Osteocyte (in vitro differentiated cells): ENCODE measurements at places on chromosomes 1 and 21. TPM values are rescaled to one million over a fixed set of nuclear protein-coding genes. Genes with fewer than 3 reads are reported as not detected.

DNA sequence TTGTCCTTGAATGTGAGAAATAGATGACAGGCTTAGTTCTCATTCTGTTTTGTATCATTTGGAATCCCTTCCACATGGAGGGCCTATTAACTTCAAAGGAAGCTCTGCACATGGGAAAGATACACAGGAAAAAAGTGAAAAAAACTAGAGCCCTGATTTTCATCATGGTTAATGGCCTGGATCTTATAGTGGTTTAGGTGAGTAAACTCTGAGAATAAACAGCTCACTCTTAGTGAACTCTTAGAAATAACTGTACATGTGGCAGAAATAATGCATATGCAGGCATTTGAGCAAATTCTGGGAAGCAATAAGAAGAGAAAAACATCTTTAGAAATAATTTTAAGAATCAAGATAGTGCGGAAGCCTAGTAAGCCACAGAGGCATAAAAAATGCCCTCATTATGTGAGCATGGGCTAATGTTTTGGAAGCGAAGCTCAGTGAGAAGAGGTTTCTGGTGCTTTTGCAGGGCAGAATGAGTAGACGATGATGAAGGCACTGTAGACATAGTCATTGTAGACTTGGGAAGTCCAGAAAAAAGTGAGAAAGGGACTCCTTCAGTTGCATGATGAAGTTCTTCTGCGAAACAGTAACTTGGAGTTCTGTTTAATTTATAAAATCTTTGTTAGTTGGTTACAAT lies 279.9 kb downstream of the DNM3 start:
- DNase-seq = no peak

GRCh38 chr21:38306433-38307141 lies 49.8 kb downstream of the KCNJ15 start:
- DNase-seq = no peak

GRCh38 chr1:84174051-84174556 lies 30.0 kb downstream of the PRKACB start:
- no peak for DNase-seq

- no peak for DNase-seq
Observed at GRCh38 chr1:89957107-89957506, 37.8 kb upstream of the ZNF326 start.

Gene MMP23B
- total RNA-seq = 4.8 and 8.5 TPM in 2 replicates

Gene LENEP
- total RNA-seq = not detected in 2 replicates
